Mammary epithelial cell (primary cell): ENCODE measurements at places on chromosomes 2 and 18. TPM values are rescaled to one million over a fixed set of nuclear protein-coding genes. Genes with fewer than 3 reads are reported as not detected.

Gene RESP18
- not detected in 2 replicates for total RNA-seq

Gene STARD6
- 0.49 TPM in 1 of 2 replicates, not detected in the other for total RNA-seq

Gene AFG3L2
- total RNA-seq: 55.8 and 61.3 TPM in 2 replicates

Gene PID1
- total RNA-seq: 1.2 TPM

Gene FAM237A
- total RNA-seq: not detected

Gene UNC80
- 0.02 TPM in 1 of 2 replicates, not detected in the other for total RNA-seq

Gene RBFA
- 29.3 TPM for total RNA-seq

Gene RIF1
- total RNA-seq: 34.5 and 45.0 TPM in 2 replicates

Gene KCNS3
- 8.0 TPM for total RNA-seq

Gene GREB1
- total RNA-seq: 1.9 and 2.1 TPM in 2 replicates

Gene PIEZO2
- total RNA-seq: 1.3 TPM

Gene IL1RL2
- 0.82 and 1.2 TPM in 2 replicates for total RNA-seq

Gene RAD51AP2
- total RNA-seq: 0.24 and 0.35 TPM in 2 replicates
